ENCODE measurements at places on chromosomes 6 and 20.

DNA sequence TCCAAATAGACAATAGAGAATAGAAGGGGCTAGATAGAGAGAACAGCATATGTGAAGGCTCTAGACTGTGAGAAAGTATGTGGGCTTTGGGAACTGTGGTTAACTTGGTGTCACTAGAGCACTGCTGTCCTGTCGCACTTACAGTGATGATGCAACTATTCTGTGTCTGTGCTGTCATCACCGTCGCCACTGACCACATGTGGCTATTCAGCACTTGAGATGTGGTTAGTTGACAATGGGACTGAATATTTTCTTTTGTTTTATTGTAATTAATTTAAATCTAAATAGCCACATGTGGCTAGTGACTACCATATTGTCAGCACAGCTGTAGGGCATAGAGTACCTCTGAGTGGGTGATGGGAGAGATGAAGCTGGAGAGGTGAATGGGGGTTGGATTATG lies 39.0 kb upstream of the IFNGR1 start:
- DNase-seq, result no peak

- no peak for DNase-seq
Observed at GRCh38 chr6:148924226-148925012, 177.6 kb downstream of the UST start.

- no peak for DNase-seq
Observed at GRCh38 chr20:63322933-63323273, 29.9 kb downstream of the COL20A1 start.

- DNase-seq, result no peak
Observed at GRCh38 chr20:11366660-11367059, 551.0 kb upstream of the BTBD3 start.

DNA sequence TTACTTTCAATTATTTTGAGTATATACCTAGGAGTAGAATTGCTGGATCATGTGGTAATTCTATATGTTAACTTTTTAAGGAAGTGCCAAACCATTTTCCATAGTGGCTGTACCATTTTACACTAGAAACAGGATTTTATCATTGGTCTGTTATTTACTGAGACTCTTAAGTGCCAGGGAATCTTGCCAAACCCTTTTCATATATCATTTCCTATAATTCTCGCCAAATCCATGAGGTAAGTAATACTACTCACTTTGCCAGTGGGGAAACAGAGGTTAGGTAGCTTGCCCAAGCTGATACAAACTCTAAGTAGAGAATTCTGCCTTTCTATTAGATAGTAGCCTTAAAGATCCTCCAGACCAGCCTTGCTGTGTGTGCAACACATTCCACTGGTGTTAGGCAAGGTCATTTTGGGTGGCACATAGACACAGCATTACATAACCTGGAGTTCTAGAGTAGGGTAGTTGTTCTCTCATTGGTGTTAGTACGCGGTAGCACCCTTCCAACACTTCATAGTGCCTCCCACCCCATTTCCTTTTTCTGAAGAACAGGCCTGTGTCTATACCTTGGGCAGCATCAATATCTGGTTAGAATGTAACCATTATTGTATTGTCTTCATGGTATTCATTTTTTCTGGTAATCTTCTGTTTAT lies 65.5 kb downstream of the ARID1B start:
- DNase-seq, result no peak

DNA sequence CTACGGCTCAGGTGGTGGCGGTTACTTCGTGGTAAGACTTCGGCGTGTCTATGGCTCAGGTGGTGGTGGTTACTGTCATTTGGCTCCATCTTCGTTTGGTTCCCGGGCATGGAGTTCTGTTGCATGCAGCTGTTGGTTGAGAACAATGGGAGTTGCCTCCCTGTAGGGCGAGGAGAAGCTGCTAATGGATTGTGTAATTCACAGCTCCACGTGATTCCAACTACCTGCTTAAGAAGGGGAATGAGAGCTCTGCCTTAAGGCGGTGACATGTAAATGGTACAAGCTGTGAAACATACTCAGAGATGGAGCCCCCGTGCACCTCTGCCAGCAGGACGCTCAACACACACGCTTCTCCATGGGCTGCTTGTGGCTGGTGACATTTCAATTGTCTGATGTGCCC lies 12.4 kb upstream of the DACT2 start:
- no peak for DNase-seq

DNA sequence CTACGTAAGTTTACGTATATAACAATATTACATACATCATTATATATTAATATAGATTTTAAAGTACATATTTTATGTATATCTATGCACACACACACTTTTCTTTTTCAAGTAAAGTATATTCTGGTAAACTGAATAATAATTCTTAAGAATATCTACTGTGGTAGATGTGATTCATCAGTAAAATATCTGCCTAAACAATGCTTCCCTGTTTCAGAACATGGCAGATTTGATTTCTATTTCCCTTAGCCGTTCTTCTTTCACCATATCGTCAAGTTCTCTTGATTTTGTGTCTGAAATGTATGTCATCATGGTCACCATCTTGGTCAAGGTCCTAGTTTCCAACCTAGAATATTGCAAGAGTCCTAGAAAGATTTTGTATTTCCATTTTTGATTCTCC lies 195.6 kb downstream of the HDGFL1 start:
- no peak for DNase-seq

- no peak for DNase-seq
Observed at GRCh38 chr6:22673474-22673873, 104.1 kb downstream of the HDGFL1 start.

DNA sequence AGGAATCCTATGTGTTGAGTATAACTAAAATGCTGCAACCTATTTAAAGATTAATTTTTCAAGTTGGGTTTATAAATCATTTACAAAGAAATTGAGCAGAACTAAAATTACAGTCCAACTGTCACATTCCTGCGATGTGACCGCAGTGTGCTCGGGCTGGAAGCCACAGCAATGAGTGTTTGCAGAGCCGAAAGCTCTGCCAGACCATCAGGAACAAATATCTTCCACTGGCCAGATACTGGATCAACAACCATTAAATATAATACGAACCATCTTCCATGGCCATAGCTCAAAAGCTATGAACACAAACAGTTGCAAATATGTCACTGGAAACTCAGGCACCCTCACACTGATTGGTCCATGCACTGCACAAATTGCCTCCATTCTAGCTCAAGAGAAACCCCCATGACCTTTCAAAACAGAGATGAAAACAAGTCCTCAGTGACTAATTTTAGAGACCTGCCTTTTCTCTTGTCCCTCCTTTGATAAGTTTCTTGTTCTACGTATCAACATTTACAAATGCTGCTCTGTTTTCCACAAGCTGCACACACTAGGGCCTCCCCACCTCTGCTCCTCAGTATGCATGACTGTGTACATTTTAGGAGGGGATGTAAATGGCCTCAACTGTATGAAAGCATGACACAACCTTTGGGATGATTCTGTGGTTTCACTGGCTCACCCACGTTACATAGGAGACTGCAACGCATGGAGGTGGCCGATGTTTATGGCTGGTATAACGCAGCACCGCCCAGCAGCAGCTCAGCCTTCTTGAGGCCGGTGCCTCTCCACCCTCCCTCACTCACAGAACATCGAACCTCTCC lies 171.7 kb downstream of the WDR27 start:
- no peak for DNase-seq

DNA sequence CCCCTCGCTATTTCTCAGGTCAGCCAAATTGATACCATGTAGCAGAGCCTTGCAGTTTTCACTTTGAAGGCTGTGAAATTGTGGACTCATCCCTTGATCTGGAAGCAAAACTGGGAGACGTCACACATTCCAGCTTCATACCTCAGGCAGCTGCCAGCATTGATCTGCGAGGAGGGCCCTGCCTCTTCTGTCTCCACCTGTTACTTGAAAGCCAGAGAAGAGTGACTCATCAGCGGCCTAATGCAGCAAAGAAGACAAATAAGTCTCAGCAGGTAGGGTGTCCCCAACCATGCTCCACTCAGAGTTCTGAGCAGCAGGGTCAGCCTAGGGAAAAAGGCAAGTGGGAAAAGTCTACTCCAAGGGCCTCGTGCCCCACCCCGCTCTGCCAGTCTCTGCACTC lies 69.4 kb upstream of the BMP2 start:
- DNase-seq, result no peak

- no peak for DNase-seq
Observed at GRCh38 chr6:74671558-74672025, 534.3 kb downstream of the COL12A1 start.

GRCh38 chr6:136526937-136527336 lies 23.3 kb downstream of the MAP7 start:
- DNase-seq, result no peak

GRCh38 chr6:13474360-13474759 lies 13.0 kb downstream of the GFOD1 start:
- no peak for DNase-seq

GRCh38 chr6:47718571-47718970 lies 20.2 kb downstream of the ADGRF4 start:
- no peak for DNase-seq

- DNase-seq, result no peak
Observed at GRCh38 chr6:20687494-20687893, 153.2 kb downstream of the CDKAL1 start.

DNA sequence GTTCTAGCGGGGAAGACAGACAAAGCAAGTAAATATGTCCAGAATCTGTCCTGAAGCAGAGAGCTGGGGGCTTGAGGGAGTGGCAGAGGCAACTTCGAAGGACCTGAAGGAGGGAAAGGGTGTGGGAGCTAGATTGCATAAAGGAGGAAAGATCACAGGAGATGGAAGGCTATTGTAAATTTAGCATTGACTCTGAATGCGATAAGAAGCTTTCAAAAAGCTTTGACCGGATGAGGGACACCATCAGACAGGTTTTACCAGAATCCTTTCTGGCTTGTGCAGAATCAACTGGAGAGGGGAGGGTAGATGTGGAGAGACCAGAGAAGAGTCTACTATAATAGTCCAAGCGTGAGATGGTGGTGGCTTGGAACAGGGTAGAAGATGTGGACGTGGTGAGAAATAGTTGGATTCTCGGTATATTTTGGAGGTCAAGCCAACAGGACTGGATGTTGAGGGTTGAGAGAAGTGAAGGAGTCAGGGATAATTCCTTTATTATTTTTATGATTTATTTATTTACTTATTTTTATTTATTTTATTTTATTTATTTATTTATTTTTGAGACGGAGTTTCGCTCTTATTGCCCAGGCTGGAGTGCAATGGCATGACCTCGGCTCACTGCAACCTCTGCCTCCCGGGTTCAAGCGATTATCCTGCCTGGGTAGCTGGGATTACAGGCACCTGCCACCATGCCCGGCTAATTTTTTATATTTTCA lies 19.9 kb upstream of the RIPOR3 start:
- no peak for DNase-seq

GRCh38 chr6:167532410-167533288 lies 207.8 kb downstream of the TTLL2 start:
- no peak for DNase-seq

DNA sequence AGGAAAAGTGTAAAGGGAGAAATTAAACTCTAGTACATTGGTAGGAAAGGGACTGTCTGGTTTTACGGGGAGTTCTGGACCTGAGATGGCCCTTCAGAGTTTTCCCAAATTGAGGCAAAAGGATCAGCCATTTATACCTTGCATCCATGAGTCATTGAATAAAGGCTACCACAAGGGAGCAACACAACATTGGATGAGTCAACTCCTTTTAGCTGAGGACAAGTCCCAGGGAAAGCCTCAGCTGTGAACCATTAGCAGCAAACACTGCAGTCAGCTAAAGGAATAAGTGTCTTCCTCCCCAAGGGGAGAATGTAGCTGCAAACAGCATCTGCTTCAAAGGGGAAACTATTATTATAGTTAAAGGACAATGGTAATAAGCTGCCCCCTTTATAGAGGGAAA lies 468.7 kb upstream of the ID4 start:
- DNase-seq, result no peak

- DNase-seq, result no peak
Observed at GRCh38 chr6:82396964-82397751, 33.5 kb downstream of the TPBG start.

DNA sequence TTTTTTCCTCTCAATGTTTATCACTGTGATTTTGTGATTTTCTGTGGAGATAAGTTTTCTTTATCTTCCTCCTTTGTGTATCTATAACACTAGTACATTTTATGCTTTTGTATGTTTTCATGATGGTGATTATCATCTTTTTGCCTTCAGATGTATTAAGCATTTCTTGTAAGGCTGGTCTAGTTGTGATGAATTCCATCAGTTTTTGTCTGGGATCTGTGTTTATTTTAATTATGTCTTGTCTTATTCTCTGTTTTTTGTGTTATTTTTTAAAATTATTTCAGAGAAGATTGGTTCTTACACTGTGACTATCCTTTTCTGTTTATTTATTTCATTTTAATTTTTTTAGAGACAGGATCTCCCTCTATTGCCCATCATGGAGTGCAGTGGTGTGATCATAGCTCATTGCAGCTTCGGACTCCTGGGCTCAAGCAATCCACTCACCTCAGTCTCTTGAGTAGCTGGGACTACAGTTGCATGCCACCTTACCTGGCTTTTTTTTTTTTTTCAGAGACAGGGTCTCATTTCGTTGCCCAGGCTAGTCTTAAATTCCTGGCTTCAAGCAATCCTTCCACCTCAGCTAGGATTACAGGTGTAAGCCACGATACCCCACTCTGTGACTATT lies 187.4 kb downstream of the SLC16A10 start:
- DNase-seq, result no peak

- no peak for DNase-seq
Observed at GRCh38 chr6:83546636-83547035, 34.3 kb downstream of the PRSS35 start.

DNA sequence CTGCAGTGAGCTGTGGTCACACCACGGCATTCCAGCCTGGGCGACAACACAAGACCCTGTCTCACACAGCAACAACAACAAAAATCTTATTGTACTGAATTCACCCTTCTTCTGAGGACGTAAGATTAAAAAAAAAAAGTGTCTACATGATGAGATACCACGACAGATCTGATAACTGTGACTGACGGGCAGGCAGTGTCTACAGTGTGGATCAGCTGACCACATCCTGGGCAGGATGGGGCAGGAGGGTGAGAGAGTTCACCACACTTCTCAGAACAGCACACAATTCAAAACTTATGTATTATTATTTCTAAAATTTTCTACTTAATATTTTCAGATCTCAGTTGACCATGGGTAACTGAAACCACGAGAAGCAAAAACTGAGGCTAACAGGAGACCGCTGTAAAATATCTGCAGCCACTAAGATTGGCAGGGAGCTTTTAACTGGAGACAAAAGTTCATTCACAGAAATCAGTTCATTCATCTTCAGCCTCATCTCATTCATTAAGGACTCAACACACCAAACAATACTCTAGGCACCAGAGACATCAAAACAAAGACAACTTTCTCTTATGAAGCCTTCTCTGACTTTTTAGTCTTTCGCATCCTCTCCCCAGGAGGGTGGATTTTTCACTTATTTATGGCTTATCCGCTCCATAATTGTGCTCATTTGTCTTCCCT lies 15.7 kb upstream of the NHSL1 start:
- DNase-seq, result no peak
